ENCODE measurements at places on chromosomes 11 and 22.

- no peak for DNase-seq
Measured at GRCh38 chr11:84829162-84829561, 798.0 kb downstream of the DLG2 start.

- peak; percentile 73 for DNase-seq
Measured at GRCh38 chr11:34030382-34030781, 21.1 kb upstream of the CAPRIN1 start.

GRCh38 chr22:44599500-44600140 is 101.6 kb upstream of the RTL6 start:
- no peak for DNase-seq

- no peak for DNase-seq
Measured at GRCh38 chr11:70473873-70474690, 75.8 kb downstream of the CTTN start.

- DNase-seq, result no peak
Measured at GRCh38 chr22:20565079-20565734, 57.8 kb downstream of the MED15 start.

GRCh38 chr22:45636683-45637082 is 35.0 kb upstream of the ATXN10 start:
- DNase-seq, result no peak

DNA sequence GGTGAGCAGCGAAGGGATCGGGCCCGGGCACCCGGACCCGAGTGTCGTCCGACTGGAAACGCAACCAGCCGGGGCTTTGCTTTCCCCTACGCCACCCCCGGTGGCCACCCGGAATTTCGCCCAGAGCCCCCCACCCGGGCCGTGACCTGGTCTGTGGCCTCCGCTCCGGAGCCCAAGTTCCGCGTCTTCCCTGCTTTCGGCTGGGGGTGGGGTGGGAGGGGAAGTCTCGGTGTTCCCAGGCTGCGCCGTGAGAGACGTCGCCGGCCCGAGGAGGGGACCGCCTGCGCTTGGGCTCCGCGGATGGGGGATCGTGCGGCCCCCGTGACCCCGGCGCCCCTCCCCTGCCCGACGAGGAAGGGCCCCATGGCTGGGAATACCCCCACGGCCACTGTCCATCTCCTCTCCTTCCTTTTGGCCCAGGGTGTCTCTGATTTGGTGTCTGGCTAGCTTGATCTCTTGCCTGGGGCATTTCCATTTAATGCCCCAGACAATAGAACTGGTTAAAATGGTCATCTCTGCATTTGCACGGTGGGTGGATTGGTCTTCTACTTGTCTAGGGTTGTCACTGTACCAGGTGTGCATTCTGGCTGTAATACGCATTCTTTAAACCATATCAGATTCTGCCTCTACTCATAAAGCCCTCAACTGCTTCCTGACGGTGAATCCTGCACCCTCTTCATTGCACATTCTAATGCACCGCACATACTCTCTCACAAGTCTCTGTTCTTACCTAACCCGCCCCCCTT is 789 bp downstream of the SIK2 start:
- DNase-seq, result no peak

DNA sequence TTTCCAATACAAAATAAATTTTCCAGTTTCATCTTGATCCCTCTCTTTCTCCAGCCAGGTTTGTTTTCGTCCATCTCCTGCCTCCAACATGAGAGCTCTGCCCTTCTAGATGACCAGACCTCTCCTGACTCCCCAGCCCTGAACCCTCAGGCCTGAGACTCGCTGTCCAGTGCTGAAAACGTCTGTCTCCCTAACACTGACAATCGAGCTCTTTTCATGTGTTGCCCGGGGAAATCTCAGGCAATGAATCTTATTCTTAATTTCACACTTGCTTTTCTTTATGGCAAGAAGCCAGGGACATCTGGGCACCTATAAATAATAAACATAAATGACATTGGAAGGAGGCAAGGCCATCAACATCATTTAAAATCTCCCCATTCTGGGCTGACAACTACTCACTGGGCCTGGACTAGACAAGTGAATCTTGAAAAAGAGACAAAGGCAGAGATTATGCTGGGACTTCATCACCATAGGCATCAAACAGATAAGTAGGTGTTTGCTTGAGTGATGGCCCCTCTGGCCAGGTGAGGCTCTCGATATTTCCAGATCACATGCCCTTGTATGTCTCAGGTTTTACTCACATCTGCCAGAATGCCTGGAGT is 274.5 kb upstream of the B3GAT1 start:
- DNase-seq, result no peak

- DNase-seq, result no peak
Measured at GRCh38 chr11:46362156-46363030, 15.1 kb downstream of the DGKZ start.

DNA sequence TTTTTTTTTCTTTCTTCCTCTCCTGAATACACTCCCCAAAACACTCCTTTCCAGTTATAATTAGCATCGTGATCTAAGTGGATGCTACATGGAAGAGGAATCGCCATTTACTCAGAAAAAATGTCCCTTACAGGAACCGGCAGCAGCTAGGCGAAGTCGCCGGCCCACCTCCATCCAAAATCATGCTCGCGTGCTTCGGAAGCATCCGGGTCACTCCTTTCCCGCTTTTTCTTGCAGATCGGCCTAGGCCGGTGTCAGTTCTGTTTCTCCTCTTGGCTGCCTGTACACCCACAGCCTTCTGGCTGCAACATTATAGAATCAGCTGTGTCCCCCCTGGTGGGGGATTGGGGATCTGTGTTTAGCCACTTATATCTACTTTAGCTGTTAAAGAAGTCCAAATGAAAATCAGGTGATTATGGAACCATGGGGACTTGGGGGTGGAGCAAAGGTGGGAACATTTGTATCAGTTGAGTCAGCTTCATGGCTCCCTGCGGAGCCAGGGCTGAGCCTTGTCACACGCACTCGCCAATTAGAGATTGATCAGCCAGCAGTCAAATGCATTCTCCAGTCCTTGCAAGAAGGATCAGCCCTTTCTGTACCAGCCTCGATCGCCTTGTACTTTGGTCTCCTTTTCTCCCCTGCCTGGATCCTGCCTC is 36.3 kb downstream of the ASRGL1 start:
- DNase-seq, result no peak

GRCh38 chr11:14642873-14643696 is 519 bp upstream of the PDE3B start:
- DNase-seq, result no peak

Measured in NCI-H1048 (cell line).